ENCODE measurements at places on chromosomes 3 and 15. TPM values are rescaled to one million over a fixed set of nuclear protein-coding genes. Genes with fewer than 3 reads are reported as not detected.

Gene ADGRG7
- not detected for total RNA-seq

DNA sequence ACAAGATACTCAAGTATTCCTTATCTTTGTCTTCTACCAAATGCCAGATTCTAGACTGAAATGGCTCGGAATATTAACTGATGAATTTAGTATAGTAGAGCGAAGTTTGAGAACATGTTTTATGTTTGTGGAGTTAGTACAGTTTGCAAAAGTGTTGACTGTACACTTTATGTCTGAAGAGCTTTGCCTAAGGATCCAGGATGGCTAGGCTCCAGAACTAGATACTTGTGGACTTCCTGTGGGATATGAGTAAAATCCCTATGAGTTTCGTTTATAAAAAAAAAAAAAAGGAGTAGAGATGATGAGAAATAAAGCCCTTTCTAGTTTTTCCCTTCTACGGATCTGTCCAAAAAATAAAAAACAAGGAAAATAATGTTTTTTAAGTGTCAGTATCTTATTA is 96.7 kb downstream of the TP63 start:
- no peak for DNase-seq

- DNase-seq: no peak
Measured at GRCh38 chr3:133479895-133480669, 80.2 kb downstream of the BFSP2 start.

DNA sequence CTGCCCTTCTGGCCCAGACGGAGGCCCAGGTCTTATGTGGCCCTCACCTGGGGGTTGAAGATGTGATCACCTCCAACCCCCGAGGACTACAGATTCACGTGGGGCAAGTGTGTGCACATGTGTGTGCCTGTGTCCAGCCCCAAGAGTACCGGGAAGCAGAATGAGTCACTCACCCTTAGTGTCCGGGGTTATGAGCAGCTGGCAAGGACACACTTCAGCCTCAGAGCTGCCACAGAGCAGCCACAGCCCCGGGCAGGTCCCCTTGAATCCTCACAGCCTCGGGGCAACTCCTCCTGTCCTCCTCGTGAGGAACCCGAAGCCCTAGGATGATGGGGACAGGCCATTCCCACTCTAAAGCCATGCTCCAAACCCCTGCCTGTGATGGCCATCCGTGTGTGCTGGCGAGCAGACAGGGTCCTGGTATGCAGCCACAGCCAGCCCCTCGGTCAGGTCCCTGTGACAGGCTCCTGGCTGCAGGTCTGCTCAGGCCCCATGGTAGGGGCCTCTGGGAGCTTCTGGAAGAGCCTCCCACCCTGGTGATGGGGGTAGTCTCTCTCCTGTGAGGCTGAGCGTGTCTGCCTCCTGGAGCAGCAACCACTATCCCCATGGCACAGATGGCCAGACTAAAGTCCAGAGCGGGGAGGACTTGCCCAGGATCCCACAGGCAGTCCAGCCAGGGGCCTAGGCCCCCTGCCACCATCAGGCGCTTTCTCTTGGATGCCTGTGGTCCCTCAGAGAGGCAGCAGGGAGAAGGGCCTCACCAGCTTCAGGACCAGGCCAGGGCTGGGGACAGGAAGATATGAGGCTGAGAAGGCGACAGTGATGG is 852 bp downstream of the STAB1 start:
- DNase-seq: no peak

Measured in omental fat pad (tissue), 4 donors.